Calu3 (cell line): ENCODE measurements at places on chromosomes 4 and X.

DNA sequence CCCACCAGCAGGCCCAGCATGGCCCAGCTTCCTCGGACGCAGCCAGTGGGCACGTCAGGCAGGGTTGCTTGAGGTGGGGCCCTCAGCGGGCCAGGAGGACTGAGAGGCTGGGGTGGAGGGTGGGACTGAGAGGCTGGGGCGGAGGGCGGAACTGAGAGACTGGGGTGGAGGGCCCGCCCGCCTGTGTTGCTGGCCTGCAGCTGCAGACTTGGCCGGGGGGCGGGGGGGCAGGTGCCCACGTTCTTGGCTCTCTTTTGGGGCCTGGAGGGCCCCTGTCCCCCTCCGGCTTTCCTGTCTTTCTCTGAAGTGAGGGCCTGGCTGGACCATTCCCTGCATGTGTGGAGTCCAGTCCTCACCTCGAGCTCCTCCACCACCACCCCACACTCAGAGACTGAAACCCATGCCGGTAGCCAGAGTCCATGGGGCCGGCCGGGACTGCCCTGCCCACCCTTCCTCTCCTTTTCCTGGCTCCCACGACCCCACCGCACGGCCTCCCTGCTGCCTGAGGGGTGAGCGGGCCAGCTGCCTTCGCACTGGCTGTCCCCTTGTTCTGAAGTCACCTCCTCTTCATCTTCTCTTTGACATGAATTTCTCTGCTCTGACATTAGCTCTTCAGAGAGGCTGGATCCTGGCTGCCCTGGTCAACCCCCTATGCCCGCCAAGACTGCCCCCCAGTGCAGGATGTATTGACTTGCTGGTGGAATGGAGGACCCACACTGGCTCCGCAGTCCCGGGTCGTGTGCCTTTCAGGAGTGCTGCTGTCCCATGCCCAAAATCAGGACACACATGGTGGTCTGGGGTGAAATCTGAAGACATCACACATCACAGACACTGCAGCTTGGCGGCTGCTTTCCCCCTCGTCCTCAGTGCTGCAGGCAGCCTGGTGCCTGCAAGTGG lies 10.1 kb upstream of the NKX1-1 start:
- no peak for DNase-seq

GRCh38 chr4:8441499-8442091 lies 1.0 kb downstream of the TRMT44 start:
- no peak for DNase-seq

DNA sequence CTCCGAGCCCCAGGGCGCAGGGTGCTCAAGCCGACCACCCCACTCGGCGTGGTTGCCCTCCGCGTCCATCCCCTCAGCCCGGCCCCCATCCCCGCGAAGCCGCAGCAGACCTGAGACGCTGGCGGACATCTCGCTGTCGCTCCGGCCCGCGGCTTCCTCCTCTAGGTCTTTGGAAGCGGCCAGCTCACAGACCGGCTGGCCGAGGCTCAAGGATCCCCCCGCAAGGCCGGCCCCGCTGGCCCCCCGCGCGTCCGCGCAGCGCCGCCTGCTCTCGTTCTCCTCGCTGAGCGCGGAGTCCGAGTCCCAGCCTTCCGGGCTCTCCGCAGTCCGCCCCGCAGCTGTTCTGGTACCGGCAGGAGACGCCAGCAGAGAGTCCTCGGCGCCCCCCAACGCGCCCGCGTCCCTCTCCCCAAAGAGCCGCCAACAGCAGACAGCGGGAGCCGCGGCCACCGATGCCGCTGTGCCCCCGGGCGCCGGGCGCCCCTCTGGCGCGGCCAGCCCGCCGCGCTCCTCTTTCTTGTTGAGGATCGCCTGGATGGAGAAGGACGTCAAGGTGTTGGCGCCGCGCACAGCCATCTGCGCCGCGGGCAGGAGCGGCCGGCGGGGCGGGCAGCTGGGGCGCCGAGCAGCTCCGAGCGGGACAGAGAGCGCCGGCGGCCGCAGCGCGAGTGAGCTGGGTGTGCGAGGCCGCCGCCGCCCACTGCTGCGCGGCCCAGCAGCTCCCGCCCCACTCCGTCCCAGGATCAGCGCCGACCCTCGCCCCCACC lies at the start of gene NKX3-2:
NKX3-2 (minus strand) TSS at position 670 of the 767 bp plus-strand sequence; CDS start at position 576, 94 bp downstream.
- DNase-seq: no peak

DNA sequence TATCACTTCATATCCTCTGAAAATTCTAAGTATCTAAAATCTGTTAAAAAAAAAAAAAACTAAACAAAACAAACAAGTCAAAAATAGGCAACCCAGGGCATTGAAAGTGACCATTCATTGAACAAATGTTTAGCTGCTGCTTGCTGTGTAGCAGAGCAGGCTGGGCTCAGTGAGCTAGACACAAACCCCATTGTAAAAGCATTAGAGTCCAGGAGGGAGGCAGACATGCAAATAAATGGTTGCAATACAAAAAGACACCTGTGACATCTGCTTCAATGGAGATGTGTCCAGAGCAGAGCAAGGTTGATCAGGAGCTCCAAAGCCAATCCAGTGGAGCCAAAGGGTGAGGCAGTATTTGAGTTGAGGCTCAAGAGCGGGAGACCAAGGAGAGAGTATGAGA lies 267.3 kb upstream of the GATB start:
- no peak for DNase-seq
